RPMI8226 (cell line): ENCODE measurements at places on chromosomes 3 and 15.

GRCh38 chr15:42274702-42274989 is 1.4 kb upstream of the TMEM87A start:
- no peak for DNase-seq

GRCh38 chr3:42664438-42664803 is 10.9 kb downstream of the ZBTB47 start:
- no peak for DNase-seq

DNA sequence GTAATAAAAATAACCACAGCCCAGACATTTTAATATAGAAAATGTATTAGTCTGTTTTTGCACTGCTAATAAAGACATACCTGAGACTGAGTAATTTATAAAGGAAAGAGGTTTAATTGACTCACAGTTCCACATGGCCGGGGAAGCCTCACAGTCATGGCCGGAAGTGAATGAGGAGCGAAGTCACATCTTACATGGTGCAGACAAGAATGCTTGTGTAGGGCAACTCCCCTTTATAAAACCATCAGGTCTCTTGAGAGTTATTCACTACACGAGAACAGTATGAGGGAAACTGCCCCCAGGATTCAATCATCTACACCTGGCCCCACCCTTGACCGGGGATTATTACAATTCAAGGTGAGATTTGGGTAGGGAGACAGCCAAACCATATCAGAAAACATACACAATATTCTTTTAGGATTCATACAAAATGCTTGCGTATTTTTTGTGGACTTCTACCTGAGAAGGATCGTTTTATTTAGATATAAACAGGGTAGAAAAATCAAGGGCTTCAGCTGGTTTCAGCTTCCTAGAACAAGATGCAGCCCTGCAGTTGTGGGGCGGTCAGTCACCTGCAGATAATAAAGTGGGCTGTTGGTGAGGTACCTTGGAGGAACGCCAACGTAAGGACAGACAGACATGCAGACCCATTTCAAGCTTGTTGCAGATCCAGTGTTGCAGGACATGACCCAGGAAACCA is 101.9 kb downstream of the TNIK start:
- no peak for DNase-seq

DNA sequence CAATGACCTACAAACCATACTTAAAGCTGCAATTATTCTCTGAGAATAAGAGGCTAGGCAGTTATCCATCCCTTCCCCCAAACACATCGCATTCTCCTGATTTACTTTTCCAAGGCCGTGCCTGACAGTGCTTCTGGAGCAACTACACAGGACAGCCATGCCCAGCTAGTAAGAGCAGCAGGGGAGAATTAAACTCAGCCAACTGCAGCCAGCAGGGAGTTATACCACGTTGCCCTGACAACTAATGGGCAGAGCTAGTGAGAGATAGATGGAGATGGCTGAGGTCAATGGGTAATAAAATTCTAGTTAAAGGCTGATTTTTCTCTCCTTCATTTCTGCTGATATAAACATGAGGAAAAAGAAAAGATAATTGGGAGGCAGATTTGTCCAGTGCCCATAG is 193.8 kb upstream of the PPP2R3A start:
- DNase-seq, result no peak

DNA sequence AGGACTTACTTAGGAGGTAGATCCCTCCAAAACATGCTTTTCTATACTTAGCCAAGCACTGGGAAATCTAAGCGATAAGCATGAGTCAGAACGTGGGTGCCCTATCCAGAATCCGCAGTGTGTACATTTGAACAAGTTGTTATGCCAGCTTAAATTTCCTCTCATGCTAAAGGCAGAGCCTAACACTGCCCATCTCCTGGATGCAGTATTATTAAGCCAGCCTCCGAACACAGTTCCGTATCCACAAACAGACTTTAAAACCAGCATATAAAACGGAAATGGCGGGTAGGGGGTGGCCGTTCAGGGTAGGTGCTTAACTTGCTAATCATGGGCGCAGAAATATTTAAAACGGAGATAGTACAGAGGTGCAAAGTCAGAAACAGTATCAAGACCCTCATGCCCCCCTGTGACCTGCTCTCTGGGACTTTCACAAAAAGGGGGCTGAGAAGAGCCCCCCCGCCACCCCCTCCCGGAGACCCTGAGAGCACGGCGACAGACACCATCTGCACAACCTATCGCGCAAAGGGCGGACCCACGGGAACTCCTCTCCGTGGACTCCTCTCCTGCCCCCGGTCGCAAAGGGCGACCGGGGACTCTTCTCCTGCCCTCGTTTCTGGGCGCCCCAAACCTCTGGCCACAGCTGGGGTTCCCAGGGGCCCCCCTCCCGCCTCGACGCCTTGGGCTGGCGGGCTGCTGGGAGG is 889 bp upstream of the LRRIQ4 start:
- DNase-seq, result no peak

GRCh38 chr15:79923079-79923514 is 26.3 kb upstream of the MTHFS start:
- DNase-seq, result peak; percentile 81

DNA sequence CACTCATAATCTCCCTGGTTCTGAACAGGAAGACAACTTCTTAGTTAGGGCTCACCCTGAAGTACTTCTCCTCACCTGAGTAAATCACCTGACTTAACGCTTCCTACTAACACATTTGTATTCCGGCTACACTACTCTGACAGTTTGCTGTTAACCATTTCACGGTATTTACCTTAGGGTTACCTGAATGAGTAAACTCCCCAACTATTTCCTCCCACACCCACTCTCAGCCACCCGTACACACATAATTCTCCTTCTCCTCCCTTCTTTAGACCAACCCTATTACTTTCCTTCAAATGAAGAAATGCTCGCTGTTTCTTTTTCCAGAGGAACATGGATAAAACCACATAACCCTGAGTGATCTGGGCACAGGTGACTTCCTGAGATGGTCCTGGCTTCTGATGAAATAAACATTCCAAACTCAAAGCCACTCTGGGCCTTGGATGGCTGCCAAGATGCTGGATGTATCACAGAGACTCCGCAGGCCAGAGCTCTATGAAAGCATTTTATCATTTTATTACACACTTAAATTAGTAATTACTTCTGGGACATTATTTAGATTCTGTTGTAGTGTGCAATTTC is 183.6 kb upstream of the ATP11B start:
- DNase-seq, result no peak

DNA sequence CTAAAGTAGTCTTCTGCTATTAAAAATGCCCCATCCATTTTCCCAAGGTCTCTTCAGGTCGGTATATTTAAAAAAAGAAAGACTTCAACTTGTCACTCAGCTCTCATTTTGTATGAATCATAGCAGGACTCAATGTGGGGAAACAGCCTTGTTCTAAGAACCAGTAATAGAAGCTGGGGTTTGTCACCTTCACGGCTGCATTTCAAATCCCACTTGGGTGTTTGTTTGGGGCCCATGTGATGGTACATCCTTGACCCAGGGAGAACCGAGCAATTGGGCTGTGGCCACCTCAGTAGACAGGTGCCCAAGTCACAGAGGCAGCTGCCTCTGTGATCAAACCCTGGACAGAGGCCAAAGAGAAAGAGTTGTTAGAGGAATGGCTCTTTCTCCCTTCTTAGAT is 70.3 kb upstream of the ARL8B start:
- DNase-seq, result no peak

- DNase-seq, result peak; percentile 85
Measured at GRCh38 chr3:126540342-126540849, 16.4 kb downstream of the CHST13 start.

DNA sequence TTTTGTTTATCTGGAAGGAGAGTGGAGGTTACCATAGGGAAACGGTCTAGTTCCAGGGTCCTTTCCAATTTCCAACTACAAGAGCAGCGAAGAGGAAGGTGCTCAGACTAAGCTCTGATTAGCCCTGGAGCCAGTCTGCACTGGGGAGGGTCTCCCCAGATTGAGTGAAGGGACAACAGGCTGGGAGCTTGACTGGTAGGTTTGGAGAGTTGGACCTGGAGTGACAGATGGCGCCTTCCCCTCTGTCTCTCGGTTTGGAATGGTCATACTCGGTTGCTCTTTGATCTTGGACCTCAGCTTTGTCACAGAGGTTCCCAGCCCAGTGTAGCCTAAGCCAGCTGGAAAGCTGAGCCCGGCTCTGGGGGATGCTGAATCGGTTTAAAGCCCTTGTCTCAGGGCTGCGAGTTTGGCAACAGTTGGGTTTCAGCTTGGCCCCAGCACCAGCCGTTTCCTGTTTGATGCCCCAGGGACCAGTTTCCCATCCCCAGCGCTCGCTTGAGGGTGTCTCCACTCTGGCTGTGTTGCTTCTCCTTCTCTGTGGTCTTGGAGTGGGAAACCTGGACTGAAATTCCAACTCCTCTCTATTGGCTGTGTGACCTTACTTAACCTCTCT is 53.1 kb upstream of the ULK4 start:
- DNase-seq, result peak; percentile 74

DNA sequence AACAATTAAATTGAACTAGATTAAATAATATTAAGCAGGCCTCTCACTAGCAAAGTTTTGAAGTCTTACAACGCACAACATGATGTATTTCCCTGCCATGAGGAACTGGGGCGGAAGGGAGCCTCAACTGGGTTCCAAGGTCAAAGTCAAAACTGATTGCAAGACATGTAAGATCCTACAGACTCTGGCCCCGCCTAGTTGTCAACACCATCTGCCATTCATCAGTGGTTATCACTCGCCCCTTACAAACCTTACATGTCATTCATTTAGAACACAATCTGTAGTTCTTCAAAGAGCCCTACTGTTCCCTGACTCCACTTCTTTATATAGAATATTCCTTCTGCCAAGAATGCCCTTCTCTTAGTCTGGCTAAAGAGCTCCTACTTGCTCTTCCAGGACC is 10.0 kb downstream of the ATP13A3 start:
- DNase-seq, result no peak

- DNase-seq, result no peak
Measured at GRCh38 chr15:53591041-53591440, 168.4 kb downstream of the WDR72 start.

- no peak for DNase-seq
Measured at GRCh38 chr15:74954515-74954914, 2.1 kb downstream of the RPP25 start.

DNA sequence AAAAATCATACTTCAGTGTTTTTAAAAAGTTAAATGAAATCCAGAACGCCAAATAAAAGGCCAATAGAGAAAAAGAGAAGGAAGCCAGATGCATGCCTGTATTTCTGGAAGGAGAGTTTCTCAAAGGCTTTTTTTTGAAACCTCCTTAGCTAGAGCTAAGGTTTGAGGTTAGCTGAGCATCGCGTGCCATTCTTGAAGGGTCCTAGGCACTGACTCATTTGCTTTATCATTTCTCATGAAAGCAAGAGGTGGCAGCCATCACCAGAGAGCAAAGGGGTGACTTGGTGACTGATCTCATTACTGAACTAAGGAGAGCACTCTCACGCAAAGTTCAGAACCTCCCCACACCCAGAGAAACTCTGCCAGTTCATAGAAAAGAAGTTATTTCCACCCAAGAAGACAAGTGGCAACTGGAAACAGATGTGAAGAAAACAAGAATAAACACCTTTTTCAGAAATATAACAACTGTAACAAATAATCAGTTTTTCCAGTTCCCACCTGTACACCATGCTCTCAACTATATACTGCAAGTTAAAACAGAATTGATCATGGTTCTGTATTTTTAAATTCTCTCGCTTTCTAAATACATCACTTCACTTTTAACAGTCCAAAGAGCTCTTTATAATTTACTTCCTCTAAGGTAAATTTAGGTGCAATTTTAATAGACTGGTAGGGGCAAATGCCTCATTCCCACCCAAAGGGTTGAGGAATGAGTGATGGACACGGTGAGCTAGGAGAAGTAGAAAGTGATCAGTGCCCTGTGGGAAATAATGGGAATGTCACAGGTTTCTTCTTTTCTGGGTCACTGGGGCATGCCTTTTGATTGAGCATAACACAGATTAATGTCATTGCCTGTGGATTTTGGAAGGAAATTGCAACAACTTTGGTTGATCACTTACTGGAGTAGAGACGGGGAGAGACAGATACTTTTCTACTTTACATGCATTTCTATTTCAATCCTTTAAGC is 24.7 kb downstream of the GPR15 start:
- no peak for DNase-seq

DNA sequence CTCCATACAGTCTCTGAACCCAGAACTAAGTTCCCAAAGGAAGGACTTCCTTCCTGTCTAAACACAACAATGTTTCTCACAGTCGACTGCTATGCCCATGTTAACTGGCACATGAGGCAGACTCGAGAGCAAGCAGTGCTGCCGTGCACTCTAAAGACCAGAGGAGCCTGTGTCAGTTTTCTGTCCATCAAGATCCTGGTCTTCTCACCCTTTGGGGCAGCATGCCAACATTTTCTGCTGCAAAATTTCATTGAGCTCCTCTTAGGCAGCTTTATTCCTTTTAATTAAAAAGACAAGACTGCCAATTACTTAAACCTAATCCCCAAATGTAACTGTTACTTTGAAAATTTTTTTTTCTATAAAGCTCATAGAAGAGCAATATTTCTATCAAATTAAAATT is 205.1 kb downstream of the GAP43 start:
- DNase-seq, result no peak

GRCh38 chr3:359672-360071 is 163.1 kb downstream of the CHL1 start:
- no peak for DNase-seq

GRCh38 chr15:78402061-78402610 is 35.9 kb upstream of the IREB2 start:
- no peak for DNase-seq

GRCh38 chr15:25378501-25378901 is 60.3 kb downstream of the UBE3A start:
- no peak for DNase-seq

- DNase-seq, result peak; percentile 38
Measured at GRCh38 chr3:46542344-46542743, 23.8 kb downstream of the LRRC2 start.

DNA sequence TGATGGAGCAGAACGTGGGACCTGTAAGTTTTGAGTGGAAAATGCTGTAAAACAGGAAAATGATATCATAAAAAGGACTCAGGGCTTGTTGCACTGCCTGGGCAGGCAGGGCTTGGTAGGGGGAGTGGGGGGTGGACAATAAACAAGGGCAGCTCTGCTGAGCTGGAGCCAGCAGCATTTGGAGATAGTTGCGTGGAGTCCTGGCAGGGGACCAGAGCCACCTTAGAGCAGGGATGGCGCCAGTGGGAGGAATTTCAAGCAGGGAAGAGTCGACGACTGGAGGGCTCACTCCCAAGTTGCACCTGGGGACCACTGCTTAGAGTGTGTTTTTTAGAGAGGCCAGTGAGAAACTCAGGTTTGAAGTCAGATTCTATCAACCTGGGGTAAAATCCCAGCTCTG is 22.7 kb upstream of the FRMD4B start:
- DNase-seq, result no peak

DNA sequence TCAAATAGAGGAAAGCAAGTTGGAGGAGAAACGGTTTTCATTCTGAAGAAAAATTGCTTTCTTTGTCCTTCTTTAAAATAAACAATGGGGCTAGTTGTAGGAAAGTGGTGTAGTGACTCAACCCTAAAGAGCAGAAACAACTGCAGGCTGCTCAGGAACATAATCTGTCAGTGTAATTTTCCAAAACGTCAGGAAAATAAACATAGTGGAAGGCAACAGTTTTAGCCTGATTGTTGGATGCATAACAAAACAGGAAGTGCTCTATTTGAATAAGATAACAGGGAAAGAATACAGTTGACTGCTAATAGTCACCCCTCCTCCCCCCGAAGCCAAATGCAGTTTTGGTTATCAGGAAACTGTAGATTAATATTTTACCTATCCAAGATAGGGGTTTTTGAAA is 167.6 kb downstream of the ECT2 start:
- no peak for DNase-seq

- DNase-seq, result no peak
Measured at GRCh38 chr3:160815280-160815679, 59.2 kb downstream of the PPM1L start.

- DNase-seq, result no peak
Measured at GRCh38 chr15:44034933-44035624, 160.0 kb downstream of the FRMD5 start.

GRCh38 chr15:64915518-64916227 is 4.0 kb downstream of the ANKDD1A start:
- no peak for DNase-seq
